ENCODE measurements at places on chromosomes 7 and 10.
A peak's percentile ranks its signal among the peaks of the same experiment; 100 is the strongest.

DNA sequence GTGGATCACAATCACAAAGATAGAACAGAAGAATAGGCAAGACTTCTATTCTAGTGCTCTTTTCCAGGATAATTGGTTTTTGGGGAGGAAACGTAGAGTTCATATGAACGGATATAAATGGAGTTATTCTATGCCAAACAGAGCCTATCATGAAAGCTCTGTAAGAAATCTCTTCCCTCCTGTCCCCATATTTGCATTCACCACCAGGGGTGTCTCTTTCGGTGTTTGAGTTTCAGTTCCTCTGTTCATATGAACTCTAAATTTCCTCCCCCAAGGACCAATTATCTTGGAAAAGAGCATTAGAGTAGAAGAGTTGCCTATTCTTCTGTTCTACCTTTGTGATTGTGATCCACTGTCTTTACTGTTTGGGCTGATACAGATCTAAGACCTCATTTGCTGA lies 48.3 kb upstream of the CDC14C start:
- DNase-seq, result no peak

DNA sequence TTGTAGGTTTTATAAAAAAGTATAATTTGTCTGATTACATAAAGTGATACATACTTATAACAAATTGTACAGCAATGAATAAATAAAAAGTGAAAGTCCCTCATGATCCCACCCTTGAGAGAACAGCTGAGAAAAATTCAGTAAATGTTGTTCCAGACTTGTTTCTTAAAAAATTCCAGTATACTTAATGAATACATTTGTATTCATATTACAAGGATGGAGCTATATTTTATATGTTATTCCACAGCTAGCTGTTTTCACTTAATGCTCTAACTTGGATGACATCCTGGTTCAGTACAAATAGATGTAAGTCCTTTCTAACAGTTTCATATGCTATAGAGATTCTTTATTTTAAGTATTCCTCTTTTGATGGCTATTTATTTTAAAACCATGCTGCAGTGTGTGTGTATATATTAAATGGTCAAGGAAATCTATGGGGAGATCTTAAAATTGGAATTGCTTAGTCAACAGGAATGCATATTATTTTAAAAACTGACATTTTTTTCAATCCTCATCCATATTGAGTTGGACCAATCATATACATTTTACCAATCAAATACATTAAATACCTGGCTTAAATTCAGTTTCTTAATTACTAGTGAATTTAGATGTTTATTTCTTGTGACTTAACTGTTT lies 8.9 kb downstream of the STAMBPL1 start:
- no peak for DNase-seq

DNA sequence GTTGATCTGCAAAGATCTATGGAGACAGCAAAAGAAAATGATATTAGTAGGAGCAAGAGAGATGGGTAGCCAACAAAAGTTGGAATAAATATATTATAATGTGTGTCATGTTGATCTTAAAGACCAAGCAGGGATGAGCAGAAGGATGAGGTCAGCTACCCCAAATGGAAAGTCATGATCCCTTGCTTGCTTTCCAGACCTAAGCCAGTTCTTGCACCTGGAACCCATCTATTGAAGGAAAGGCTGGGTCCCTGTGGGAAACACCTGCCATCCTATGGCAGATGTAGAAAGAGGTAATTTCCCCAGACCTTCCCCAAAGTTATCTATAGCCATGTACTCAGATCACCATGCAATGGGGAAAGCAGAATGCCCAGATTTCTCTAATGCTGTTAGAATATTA lies 52.5 kb downstream of the LYZL2 start:
- DNase-seq, result no peak

- DNase-seq, result no peak
Measured at GRCh38 chr7:105637755-105638154, 56.5 kb upstream of the EFCAB10 start.

- DNase-seq, result peak; percentile 92
Measured at GRCh38 chr10:67849331-67850011, 11.5 kb upstream of the DNAJC12 start.

- DNase-seq, result no peak
Measured at GRCh38 chr10:87092376-87092860, 2.2 kb downstream of the GLUD1 start.

- no peak for DNase-seq
Measured at GRCh38 chr7:40658729-40659128, 523.9 kb downstream of the SUGCT start.

DNA sequence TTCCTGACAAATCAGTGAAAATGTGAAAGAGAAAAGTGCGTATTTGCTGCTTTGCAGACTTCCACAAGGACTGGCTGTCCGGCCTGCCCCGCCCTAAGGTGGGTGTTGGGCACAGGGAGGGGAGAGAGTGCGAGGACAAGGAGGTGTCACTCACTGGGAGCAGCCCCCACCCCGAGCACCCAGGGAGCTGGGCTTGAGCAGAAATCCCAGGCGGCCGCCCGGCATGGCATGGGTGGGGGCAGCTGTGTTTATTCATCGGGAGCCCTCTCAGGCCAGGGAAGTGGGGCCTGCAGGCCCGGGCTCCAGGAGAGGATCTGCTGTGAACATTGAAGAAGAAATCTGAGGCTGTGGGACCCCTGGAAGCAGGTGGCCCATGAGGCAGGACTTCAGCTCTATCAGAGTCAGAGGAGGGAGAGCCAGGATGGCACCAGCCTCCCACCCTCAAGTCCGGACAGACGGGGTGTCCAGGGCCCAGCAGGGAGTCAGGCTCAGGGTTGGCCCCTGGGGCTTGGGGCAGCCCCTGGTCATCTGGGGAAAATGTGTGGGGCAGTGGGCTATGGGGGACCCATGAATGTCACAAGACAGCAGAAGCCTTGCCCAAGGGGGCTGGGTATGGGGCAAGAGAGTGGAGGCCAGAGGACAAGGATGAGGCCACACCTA lies 164.4 kb upstream of the PPP2R2D start:
- DNase-seq, result no peak

DNA sequence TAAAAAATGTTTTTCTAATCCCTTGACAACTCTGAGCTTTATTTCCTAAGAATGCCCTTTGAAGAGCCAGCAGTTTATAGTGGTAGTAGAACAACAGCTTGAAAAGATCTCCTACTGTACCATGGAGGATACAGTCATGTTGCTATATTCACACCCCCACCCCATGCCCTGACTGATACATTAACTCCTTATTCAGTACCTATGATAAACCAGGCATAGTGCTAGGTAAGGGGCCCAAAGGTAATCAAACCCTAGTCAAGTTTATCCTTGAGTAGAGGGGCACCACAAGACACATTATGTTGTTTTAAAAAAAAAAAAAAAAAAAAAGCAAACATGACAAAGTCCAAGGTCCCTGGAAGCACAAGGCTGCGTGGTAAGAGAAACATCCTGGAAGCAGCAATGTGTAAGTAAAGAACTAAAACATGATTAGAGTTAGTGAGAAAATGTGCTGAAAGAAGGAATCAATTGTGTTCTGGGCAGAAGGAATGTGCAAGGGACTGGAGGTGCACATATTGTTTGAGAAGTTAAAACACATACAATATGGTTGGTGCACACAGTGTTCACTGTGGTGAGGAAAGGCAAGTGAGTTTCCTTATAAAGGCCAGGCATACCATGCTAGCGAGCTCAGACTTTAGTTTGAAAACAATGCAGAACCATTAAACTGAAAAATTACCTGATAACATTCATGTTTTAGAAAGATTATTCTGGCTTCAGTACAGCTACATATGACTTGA lies 51.2 kb downstream of the PDE1C start:
- DNase-seq, result no peak

- no peak for DNase-seq
Measured at GRCh38 chr7:65390588-65390987, 16.9 kb downstream of the ZNF92 start.

DNA sequence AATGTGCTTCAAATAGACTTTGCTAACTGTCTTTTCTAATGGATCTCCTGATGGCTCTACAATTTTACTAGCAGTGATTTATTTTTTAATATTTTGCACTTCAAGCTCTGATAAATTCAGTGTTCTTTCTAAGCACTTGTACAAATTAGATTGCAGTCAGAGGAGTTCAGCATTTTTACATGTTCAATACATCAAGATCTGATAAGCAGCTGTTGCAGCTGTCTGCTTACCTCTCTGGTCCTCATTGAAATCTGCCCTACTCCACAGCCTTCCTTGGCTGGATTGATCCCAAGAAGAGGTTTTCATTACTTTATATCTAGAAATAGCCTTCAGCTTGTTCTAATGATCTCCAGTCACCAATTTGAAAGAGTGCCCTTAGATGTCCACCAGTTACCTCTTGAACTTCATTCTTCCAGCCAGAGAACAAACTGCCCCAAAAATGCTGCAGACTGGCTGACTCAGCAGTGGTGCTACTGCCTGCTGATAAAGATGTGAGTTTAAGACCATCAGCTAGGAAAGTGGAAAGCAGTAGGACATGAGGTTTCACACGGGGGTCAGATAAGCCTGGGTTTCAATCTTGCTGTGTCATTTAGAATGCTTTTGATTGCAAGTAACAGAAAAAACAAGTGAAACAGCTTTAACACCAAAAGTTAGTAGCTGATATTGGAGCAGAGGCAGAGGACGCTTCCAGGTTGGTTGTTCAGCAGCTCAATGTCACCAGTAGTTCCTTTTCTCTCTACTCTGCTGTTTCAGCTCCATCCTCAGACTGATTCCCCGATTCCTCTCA lies 350.9 kb upstream of the NPVF start:
- DNase-seq, result no peak

- no peak for DNase-seq
Measured at GRCh38 chr7:87116315-87116714, 35.9 kb upstream of the DMTF1 start.

DNA sequence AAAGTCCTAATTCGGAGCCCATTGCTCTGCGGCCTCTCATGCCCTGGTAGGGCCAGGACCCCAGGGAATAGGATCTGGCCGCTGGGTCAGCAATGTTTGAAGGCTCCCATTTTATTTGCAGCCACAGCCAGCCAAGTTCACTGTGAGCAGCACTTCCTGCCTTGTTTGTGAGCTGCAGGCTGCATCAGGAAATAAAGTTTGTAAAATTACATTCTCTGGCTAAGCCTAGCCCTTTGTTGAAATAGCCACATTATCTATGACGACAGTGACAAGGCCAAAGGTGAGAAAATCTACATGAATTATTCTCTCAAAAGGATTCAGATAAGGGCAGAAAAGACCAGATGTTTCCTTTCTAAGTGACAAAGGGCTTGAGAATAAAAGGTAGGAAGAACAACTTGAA lies 23.7 kb upstream of the ITGB1 start:
- DNase-seq, result no peak

DNA sequence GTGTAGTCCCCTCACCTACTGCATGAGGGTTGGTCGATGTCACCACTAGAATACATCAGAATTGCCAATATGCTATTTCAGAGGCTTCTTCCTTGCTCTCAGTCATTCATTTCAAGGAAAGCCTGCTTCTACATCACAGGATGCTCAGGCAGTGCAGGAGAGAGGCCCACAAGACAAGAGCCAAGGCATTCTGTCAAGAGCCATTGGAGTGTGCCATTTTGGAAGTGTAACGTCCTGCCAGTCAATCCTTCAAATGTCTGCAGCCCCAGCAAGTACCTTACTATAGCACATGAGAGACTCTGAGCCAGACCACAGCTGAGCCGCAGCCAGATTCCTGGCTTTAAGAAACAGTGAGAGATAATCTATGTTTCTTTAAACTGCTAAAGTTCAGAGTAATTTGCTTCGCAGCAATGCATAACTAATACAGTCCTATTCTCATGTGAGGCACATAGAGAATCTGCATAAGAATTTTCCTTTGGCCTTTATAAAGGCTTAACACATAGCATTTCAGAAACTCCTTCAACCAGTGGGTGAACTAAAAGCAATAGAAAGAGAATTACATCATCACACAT lies 166.5 kb upstream of the GNAI1 start:
- DNase-seq, result no peak
